ENCODE measurements at places on chromosomes 5 and 9.

- DNase-seq: no peak
Measured at GRCh38 chr5:75277463-75277862, 40.8 kb upstream of the ANKRD31 start.

- DNase-seq: no peak
Measured at GRCh38 chr9:135487281-135488012, 7.9 kb downstream of the PPP1R26 start.

GRCh38 chr9:137256856-137257255, 1.7 kb downstream of the NELFB start:
- no peak for DNase-seq

DNA sequence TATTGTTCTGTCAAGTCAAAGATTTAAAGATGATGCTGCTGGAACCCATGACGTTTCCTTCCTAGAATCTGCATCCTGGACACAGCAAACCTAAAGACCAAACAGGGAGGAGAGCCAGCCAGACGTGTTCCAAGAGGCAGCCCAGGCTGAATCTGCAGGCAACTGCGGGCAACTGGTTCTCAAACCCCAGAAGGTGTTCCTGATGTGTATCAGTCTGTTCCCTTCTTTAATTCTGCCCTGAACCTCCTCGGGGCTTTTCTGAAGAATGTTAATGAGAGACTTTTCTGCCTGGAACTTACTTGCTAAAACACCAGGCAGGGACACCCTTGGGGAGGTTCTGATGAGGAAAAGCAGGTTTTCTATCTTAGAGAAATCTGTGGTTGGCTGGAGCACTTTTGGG, 132.8 kb upstream of the RETREG1 start:
- DNase-seq: no peak

DNA sequence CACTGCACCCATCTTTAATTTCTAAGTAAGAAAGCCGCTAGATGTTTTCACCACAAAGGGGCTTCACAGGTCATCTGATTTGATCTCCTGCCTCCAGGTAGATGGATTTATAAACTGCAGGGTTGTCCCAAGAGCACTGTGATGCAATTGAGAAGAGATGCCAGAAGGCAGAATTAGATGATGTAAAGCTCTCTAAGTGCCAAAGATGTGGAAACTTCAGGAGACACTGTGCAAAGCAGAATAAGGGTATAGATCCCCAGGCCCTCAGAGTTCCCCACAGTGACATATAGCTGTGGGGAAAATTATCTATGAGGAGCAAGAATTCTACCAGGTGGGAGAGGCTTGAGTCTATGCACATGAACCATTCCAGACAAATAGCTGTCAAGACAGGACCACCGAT, 90.5 kb downstream of the FSTL4 start:
- no peak for DNase-seq

DNA sequence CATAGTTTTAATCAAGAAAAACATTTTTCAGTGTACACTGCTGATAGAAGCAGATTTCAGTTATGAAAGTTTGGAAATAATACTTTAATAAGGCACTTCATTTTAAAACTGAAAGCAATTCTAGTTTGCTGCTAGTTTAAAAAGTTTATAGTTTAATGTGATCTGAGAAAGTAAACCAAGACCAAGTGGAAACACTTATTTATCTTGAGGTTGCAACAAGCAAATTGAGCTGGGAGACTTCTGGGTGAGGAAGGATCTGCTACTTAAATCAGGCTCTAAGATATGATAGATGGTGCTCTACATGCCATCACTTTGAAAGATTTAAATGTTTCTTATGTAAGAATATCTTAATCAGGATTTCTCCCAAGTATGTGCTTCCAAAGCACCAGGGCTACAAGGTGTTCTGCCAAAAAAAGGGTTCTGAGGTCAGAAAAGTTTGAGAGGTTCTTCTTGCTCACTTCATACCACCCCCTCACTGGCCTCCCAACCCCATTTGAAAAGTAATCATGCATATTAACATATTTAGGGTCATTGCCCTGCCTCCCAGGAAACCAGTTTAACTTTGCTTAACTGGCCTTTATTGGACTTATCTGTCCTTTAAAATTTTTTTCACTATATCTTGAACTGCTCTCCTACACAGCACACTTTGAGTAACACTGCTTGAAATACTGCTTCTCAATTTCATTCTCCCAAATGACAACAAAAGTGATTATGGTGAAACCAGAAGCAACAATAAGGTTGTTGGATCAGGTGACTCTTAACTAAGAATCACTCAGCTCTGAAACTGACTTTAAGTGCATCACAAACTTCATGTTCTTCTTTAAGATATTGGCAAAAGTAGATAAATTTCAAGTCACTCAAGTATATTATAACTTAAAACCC, 15.5 kb downstream of the SLC44A1 start:
- DNase-seq: no peak

DNA sequence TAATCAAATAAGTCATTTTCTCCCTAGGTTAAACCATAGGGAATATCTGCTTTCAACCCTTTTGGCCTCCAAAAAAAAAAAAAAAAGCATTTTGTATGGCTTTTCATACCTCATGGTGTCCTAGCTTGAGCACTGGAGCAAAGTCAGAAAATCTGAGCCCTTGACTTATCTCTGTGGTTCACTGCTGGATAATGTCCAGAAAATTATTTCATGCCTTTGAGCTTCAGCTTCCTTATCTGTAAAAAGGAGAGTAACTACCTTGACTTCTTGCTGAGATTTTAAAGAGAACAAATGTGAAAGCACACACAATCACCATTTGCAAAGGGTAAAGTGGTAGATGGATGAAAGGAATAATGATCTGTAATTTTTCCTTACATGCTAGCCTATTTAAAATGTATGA, 165.9 kb downstream of the ALDH1A1 start:
- DNase-seq: no peak

GRCh38 chr5:139634028-139634325, 14.2 kb upstream of the CXXC5 start:
- no peak for DNase-seq

GRCh38 chr5:143251946-143252345, 151.5 kb downstream of the NR3C1 start:
- no peak for DNase-seq

- DNase-seq: no peak
Measured at GRCh38 chr9:114114364-114114763, 15.3 kb upstream of the KIF12 start.

DNA sequence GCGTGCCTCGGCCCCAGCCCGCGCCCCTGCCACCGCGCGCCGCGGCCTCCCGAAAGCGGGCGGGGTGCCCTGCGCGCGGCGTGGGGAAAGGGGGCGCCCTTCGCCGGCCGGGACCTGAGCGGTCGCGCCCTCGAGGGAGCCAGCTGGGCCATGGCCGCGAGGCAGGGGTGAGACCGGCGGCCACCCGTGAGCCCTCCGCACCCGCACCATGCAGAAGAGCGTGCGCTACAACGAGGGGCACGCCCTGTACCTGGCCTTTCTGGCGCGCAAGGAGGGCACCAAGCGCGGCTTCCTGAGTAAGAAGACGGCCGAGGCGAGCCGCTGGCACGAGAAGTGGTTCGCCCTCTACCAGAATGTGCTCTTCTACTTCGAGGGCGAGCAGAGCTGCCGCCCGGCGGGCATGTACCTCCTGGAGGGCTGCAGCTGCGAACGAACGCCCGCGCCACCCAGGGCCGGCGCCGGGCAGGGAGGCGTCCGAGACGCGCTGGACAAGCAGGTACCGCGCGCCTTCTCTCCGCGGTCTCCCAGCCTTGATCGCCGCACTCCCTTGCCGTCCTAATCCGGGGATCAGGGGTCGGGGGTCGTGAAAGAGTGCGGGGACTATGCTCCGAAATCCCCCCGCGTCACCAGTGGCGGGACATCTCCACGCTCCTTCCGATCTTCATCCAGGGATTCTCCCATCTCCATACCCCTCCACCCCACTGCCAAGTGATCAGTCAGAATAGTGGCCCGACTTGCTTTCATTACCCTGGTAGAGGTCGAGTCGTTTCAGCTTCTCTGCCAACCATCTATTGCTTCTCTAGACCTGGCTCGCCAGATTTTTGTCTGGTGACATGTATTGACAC, 590 bp downstream of the RASGRF2 start:
- no peak for DNase-seq

GRCh38 chr5:89397096-89397495, 514.1 kb upstream of the MEF2C start:
- DNase-seq: no peak

DNA sequence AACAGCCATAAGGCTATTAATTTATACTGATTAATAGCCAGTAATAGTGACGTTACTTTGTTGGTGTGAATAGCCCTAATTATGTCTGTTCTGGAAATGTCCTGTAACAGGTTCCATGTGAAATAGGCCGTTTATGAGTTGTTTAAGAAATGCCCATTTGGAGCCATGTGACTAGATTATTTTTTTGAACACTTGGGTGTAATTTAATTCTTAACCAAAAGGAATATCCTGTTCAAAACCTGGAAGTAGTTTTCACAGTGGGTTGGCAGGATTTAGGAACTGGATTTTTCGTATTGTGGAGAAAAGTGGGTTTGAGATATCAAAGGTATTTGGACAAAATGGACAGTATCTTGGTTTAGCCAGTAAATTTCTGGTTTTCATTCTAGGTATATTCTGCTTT, 1.3 kb downstream of the TENT2 start:
- DNase-seq: no peak

DNA sequence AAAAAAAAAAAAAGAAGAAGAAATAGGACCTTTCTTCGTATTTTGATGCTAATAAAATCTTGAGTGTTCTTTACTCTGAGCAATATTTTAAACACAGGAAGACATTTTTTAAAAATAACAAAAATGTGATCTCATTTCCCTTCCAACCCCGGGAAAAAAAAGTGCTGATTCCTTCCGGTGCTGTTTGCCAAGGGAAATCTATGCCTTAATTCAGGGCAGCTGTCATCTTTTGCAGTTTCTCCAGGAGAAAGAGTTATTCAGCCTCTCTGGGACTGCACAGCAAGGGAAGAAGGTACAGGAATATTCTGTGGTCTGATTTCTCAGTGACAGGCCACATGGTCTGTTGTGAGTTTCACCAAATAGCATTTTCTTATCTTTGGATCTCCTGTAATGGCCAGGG, 291.9 kb upstream of the IRX1 start:
- DNase-seq: no peak

- DNase-seq: no peak
Measured at GRCh38 chr5:26578002-26578401, 460.4 kb downstream of the CDH9 start.

GRCh38 chr5:159990506-159990905, 18.4 kb upstream of the TTC1 start:
- no peak for DNase-seq

- no peak for DNase-seq
Measured at GRCh38 chr5:37715361-37715760, 124.5 kb downstream of the GDNF start.

DNA sequence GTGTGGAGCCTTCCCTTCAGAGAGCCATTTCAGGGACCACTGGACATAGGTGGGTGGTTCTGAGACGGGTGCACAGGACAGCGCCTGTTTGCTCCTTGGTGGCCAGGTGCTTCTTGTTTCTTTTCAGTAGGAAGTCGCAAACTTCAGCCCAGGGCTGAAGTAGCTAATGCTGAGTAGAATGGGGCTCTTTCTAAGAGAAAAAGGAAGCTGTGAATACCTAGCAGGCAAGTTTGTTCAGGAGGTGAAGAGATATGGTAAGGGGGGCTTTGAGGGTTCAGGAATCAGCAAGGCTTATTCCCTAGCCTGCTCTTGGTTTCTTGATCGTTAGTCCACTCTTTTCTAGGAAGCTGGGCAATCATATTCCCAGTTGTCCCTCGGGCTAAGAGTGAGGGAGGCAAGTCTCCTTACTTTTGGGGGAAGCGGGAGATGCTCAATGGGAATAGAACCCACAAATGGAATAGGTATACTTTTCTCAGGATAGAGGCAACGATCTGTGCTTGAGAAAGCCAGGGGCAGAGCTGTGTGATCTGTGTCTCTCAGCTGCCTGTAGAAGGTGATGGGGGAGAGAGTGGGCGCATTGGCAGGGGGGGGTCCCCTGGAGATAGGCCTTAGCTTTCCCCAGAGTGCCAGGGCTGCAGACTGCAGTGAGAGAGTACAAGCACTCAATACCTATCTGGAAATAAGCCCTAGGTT, 1.9 kb upstream of the PURA start:
- DNase-seq: no peak

DNA sequence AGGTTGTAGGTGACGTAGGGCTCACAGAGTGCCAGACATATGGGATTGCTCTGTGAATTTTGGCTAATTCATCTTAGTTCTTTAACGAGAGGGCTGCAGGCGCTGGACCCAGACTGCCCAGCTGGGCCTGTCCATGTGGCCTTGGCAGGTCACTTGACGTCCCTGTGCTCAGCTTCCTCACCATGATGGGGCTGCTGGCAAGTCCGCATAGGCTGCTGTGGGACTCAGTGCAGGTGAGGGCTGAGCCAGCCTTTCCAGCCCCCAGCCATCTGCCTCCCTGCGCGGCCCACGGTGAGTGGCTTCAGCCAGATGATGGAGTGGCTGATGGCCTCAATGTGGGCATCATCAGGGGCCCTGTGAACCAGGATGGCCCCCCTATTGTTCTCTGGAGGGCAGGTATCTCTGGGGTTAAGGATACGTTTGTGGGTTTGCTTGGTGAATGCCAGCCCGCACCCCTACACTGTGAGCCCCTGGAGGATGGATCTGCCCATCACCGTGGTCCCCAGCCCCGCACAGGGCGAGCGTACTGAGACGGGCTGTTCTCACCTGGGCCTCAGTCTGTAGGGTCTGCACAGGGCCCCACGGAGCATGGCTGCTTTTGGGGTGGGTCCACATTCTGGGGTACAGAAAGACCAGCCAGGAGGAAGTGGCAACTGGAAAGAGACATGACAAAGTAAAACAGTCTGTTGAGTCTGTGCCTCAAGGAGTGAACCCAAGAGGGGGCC, 3.7 kb downstream of the CARD19 start:
- no peak for DNase-seq

GRCh38 chr5:80170117-80170535, 85.7 kb downstream of the SERINC5 start:
- DNase-seq: no peak

DNA sequence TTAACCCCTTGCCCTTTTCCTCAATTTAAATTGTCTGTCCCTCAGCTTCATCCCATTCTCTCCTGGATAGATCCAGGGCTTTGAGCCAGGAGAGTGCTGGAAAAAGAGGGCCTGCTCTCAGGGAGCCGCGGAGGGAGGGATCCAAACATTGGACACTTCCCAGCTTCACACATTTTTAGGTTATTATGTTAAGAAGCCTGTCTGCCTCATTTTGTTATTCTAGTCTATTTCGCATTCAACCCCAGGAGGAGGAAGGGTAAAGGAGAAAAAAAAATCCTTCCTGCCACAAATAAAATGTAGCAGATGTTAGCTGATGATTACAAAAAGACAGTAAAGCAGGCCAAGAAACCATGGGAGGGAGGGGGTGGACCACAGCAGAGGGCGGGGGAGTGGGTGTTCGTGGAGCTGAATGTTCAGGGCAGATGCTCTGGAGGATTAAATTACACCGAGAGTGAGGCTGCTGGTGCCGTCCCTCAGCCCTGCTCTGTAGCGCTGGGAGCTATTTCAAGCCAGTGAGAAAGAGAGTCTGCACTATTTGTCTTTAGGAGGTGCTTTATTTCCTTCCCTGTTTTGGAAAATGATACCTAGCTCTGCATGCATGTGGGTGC, 60.6 kb upstream of the ZFR start:
- DNase-seq: no peak

- no peak for DNase-seq
Measured at GRCh38 chr5:92543201-92543600, 1037.8 kb downstream of the NR2F1-AS1 start.

- DNase-seq: no peak
Measured at GRCh38 chr5:96641368-96642280, 20.6 kb upstream of the CAST start.
